ENCODE measurements at places on chromosomes 2 and 18.

DNA sequence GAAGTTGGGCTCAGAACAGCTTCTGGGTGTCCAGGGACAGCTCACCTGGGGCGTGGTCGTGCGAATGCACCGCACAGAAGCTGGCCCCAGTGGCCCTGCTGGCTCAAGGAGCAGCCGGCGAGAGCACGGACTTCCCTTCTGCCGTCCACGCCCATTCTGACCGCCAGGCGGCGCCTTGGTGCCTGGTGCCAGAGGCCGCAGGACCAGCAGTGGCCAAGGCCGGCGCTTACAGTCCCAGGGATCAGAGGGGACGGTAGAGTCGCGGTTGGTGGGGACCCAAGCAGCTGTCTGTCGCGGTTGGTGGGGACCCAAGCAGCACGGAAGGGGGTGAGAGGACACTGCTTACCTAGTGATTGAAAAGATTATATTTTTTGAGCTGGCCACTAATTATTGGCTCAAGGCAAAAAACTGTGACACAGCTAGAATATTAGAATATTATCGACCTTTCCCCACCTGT lies 25.7 kb downstream of the NPPC start:
- DNase-seq: no peak

DNA sequence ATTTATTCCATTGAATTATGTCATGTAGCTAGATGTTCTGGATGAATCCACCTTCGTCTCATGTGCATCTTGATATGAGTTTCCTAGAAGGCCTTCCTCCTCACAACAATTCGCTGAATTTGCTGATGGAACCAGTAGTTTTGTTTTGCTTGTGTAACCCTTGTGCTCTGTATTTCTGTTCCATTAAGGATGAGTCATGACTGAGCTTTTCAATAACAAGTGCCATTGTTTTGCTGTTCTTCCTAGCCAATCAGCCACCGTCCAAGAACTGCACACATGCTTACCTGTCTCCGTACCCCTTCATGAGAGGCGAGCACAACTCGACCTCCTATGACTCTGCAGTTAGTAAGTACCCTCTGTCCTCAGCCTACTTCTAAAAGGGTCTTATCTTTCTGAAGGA lies 2.3 kb downstream of the TMEM182 start:
- no peak for DNase-seq

DNA sequence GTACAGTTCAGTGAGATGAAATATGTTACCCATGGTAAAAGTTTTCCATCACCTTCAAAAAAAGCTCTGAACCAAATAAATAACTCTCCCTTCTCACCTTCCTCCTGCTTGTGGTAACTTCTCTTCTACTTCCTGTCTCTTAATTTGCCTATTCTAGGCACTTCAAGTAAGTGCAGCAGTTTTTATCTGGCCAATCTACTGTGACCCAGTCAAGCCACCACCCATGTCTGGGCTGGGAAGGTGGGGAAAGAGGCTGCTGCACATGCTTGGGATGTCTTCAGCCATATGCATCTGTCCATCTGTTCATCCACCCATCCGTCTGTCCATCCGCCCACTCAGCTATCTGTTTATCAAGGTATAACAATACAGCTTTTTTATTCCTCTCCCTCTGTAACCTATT lies 31.6 kb downstream of the ZNF532 start:
- no peak for DNase-seq

- peak; percentile 59 for DNase-seq
Measured at GRCh38 chr2:156518138-156518537, 82.0 kb downstream of the GPD2 start.

- peak; percentile 60 for DNase-seq
Measured at GRCh38 chr18:58671632-58672564, 633 bp downstream of the MALT1 start.

GRCh38 chr2:33230195-33230594 lies 246.3 kb upstream of the RASGRP3 start:
- peak; percentile 26 for DNase-seq

DNA sequence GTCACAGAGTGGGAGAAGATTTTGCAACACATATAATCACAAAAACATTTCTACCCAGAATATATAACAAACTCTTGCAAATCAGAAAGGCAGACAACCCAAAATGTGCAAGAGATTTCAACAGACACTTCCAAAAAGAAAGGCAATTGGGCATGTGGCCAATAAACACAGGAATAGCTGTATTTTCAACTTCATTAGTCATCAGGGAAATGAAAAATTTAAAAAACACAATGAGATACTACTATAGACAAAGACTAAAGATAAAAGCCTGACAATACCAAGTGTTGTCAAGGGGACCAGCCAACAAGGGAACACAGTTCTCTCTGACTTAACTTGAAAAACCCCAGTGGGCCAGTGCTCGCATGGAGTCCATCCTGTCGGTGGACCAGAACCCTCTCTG lies 40.5 kb downstream of the MTHFD2 start:
- DNase-seq: no peak

DNA sequence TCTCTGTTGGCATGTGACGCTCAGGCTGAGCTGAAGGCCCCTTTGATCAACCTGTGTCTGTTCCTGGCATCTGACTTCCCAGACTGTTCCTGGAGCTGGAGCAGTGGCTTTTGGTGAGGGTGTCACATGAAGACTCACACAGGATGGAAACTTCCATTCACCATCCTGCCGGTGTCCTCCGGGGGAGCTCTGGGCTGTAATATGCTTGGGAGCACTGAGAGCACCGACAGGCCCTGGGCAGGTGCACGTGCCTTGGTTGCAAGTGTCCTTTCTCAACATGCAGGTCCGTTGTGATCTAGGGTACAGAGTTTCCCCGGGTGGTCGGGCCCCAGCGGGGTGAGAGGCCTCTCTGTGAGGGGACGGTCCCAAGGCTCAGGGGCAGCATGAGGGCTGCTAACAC lies 24.8 kb upstream of the GBX2 start:
- DNase-seq: no peak

DNA sequence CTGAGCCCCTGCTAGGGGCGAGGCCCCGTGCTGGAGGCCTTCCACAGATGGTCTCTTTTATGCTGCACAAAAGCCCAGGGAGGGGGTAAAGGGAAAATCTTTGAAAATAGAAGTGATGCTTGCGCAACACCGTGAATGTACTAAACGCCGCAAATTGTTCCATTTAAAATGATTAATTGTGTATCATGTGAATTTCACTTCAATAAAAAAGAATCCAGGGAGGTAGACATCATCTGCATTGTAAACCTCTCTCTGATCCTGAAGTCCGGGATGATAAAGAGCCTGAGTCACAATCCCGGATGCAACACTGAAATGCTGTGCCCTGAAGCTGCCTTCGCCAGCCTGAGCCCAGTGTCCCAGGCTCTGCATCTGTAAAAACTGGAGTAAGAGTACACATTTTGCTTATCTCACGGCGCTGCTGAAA lies 107.7 kb upstream of the PPP1CB start:
- DNase-seq: peak; percentile 31

DNA sequence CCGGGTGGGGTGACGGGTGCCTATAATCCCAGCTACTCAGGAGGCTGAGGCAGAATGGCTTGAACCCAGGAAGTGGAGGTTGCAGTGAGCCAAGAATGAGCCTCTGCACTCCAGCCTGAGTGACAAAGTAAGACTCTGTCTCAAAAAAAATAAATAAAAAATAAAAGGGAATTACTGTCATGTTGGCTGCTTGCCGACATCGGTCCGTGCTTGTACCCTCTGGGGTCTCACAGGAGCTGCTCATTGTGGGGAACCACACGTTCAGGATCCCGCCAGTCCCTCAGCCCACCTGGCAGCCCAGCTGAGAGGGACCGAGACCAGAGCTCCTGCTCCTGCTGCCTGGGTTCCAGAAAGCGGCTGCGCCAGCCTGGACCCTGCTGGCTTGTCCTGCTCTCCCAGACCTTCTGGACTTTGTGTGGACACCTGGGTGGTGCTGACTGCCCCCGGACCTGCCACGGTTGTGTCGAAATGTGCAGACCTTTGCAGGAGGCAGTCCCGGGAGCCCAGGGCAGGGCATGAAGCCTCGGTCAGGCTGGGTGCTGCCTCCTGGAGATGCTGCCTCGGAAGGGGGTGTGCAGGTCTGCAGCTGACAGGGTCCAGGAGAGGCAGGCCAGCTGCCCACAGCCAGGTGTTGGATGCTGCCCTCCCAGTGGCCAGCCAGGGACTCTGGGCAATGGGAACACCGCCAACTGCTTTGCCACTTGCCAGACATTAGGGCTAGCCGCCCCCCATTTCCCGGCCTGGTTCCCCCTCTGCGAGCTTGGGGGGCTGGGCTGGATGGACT lies 16.4 kb downstream of the KLF11 start:
- no peak for DNase-seq

DNA sequence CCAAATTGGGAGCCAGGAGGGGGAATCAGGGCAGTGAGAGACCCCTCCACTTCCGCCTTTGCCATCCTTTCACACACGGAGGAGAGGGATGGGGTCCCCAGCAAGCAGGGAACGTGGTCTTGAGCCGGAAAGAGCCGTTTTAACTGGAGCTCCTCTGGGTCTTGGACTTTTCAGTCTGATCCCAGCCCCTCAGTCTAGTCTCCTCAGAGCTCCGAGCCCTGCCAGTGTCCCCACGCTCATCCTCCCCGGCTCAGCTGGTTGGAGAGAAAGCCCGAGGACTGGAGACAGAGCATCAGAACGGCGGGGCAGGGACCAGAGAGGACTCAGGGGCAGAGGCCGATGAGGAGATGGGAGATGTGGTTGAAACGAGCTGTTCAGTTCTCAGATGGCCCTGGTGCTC lies 26.1 kb upstream of the OTOF start:
- no peak for DNase-seq

- DNase-seq: peak; percentile 7
Measured at GRCh38 chr2:190050001-190050400, 12.5 kb downstream of the MSTN start.

- DNase-seq: no peak
Measured at GRCh38 chr2:9364373-9364772, 59.0 kb downstream of the ITGB1BP1 start.

- no peak for DNase-seq
Measured at GRCh38 chr2:196170606-196171247, 651 bp downstream of the STK17B start.

GRCh38 chr2:80105015-80105640 lies 199.4 kb downstream of the LRRTM1 start:
- DNase-seq: no peak

DNA sequence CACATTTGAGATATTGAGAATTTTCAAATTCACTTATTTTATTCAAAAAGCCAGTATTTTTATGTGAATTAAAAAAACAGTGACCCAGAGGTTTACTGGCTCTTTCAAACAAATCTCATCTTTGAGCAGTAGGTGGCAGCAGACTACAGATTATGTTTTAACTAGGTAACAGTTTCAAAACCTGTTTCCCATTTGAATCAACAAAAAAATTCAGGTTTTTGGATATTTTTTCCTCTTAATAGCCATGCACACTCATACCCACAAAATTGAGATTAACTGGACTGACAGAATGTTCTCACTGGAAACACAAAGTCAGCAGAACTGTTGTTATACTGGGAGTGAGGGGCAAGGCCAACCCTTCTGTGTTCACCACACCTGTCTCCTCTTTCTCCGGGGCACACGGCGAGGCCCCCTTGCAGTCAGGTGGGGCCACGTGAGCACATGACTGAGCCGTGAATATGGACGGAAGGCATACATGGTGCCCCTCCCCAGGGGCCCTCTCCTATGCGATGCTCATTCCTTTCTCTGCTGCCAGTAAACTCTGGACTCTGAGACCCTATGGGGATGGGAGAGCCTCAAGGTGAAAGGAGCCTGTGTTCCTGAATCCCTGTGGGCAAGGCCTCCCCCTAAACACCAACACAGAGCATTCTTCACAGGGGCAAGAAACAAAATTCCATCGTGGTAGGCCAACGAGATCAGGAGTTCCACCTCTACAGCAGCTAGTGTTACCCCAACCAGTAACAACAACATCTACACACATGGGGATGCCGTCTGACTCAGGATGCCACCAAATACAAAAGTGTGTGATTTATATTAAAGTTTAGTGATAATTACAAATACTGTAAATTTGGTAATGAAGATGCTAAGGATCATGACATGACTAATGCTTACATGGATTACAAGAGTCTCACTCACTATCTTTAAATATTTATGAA lies 80.4 kb downstream of the LPIN2 start:
- peak; percentile 57 for DNase-seq

- no peak for DNase-seq
Measured at GRCh38 chr2:219490186-219490585, 8.5 kb upstream of the GMPPA start.

GRCh38 chr2:169095621-169096105 lies 26.3 kb downstream of the DHRS9 start:
- no peak for DNase-seq

GRCh38 chr2:188079196-188079595 lies 212.5 kb upstream of the GULP1 start:
- no peak for DNase-seq

DNA sequence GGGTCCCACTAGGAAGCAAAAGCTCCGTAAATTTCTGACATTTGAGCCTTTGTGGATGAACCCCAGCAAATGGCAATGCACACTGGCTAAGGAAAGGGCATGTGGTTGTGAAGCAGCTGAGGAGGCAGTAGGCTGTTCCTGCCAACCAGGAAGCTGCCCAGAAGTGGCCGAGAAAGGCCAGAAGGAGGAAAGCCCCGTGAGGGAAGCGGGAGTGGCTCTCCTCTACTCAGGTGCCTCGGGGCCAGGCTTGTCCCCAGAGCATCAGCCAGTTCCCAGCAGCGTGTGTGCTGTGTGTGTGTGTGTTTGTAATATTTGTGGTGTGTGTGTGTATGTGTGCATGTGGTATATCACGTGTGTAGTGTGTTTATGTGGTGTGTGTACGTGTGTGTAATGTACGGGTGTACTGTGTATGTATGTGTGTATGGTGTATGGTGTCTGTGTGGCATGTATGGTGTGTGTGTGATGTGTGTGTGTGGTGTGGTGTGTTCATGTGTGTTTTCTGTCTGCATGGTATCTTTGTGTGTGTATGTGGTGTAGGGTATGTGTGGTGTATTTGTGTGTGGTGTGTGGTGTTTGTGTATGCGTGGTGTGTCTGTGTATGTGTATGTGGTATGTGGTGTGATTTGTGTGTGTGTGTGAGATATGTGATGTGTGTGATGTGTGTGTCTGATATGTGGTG lies 90.6 kb downstream of the APOB start:
- DNase-seq: no peak

GRCh38 chr2:168678153-168678853 lies 124.1 kb upstream of the NOSTRIN start:
- no peak for DNase-seq

DNA sequence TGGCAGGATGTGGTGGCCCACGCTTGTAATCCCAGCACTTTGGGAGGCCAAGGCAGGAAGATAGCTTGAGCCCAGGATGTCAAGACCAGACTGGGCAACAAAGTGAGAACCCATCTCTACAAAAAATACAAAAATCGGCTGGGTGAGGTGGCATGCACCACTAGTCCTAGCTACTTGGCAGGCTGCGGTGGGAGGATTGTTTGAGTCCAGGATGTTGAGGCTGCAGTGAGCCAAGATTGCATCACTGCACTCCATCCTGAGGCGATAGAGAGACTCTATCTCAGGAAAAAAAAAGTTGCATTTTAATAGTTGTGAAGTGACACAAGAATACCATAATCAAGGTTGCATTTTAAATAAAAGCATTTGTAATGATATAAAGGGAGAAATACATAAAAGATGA lies 124.1 kb upstream of the SLC38A11 start:
- no peak for DNase-seq
